ENCODE measurements at places on chromosomes 2 and 18. TPM values are rescaled to one million over a fixed set of nuclear protein-coding genes. Genes with fewer than 3 reads are reported as not detected.

GRCh38 chr18:49666045-49666775, 104.4 kb downstream of the LIPG start:
- peaks cover 1% of the 10 kb centered on the region for H3K27me3 ChIP-seq
- no peak overlapping the region for H3K27ac ChIP-seq
- DNase-seq = no peak
- H3K4me1 ChIP-seq = no peaks in the 10 kb centered on the region
- no peaks in the 10 kb centered on the region for H3K36me3 ChIP-seq
- H3K4me3 ChIP-seq = no peak overlapping the region

GRCh38 chr18:22378672-22379282, 38.9 kb downstream of the CTAGE1 start:
- DNase-seq = no peak
- H3K27ac ChIP-seq = no peak overlapping the region
- no peaks in the 10 kb centered on the region for H3K4me1 ChIP-seq
- no peaks in the 10 kb centered on the region for H3K27me3 ChIP-seq

DNA sequence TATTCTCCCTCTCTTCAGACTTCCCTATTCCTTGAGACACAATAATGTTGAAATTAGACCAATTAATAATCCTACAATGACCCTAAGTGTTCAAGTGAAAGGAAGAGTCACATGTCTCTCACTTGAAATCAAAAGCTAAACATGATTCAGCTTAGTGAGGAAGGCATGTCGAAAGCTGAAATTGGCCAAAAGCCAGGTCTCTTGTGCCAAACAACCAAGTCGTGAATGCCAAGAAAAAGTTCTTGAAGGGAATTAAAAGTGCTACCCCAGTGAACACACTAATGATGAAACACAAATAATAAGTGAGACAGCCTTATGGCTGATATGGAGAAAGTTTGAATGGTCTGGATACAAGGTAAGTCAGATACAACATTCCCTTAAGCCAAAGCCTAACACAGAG, 115.4 kb downstream of the PXDN start:
- H3K36me3 ChIP-seq = no peaks in the 10 kb centered on the region
- no peak overlapping the region for H3K4me3 ChIP-seq
- H3K27me3 ChIP-seq = no peaks in the 10 kb centered on the region
- DNase-seq = no peak
- no peak overlapping the region for H3K27ac ChIP-seq
- no peaks in the 10 kb centered on the region for H3K4me1 ChIP-seq

Gene AQP12A
- not detected for total RNA-seq

Gene MAPK4
- not detected for total RNA-seq

GRCh38 chr2:238450440-238450861, 23.7 kb downstream of the ASB1 start:
- H3K4me3 ChIP-seq = no peak overlapping the region
- no peak overlapping the region for H3K27ac ChIP-seq
- H3K4me1 ChIP-seq = no peaks in the 10 kb centered on the region
- H3K27me3 ChIP-seq = no peaks in the 10 kb centered on the region

Measured in CD4-positive, CD25-positive, alpha-beta regulatory T cell (primary cell).